Osteoblast (primary cell): ENCODE measurements at places on chromosomes 1 and 21. TPM values are rescaled to one million over a fixed set of nuclear protein-coding genes. Genes with fewer than 3 reads are reported as not detected.

GRCh38 chr21:17768840-17769446 is 50.2 kb downstream of the C21orf91 start:
- DNase-seq, result no peak

DNA sequence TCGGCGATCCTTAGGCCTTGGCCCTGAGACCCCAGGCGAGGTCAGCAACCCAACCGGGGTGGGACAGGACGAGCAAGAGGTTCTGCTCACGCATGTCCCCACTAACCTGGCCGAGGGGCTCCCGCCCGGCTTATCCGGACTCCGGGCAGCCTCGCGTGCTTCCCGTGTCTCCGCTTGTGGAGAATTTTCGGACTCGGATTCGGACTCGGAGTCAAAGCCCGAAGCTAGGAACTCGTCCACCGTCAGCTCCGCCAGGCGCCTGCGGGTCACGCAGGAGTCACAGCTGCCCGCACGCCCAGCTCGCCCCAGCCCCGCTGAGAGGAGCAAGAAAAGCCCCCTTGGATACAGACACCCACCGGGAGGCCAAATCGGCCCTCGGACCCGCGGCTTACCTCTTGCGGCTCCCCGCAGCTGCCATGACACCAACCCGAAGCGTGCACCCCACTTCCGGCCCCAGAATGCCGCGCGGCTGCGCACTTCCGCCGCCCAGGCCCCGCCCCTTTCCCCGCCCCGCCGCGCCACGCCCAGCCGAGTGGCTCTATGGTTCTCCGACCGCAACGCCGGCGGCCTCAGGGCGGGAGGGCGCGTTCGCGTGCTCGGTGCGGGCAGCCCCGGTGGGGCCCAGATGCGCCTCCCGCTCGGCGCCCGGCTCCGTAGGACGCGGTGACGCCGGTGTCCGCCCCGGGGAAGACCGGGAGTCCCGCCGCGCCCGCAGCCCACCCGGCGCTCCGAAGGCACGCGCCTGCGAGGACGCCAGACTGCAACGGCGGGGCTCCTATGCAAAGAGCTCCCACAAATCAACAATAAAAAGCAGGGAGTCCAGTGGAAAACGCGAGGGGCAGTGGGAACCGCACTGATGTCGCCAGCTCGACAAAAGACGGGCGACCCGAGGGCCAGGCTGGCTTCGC is at the start of gene NOC2L:
Gene NOC2L, minus strand, starts transcription at position 434 of the 908 bp plus-strand sequence. Its CDS starts 16 bp downstream, at position 418.
- DNase-seq, result peak; percentile 100

GRCh38 chr1:8661185-8662110 is 156.0 kb downstream of the RERE start:
- DNase-seq, result no peak

- peak; percentile 62 for DNase-seq
Measured at GRCh38 chr1:217089361-217090014, 366.3 kb upstream of the ESRRG start.

DNA sequence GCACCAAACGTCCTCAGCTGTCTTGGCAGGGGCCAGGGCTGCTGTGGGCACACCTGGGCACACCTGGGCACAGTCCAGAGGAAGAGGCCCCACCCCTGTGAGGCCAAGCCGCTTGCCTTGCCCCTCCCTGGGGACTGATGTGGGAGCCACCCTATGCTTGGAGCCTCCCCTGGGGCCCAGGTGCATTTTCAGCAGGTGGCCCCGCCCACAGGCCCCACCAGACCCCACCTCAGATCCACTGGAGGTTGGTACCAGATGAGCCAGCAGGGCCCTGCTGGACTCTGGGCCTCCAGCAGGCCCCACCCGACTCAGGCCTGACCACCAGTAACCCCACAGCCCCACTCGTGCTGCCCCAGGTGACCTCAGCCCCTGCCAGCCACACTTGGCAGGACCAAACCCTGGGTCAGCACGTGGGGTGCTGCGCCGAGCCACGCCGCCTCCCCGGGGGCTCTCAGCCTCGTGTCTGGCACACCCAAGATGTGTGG is 8.8 kb downstream of the SLC19A1 start:
- DNase-seq, result no peak

DNA sequence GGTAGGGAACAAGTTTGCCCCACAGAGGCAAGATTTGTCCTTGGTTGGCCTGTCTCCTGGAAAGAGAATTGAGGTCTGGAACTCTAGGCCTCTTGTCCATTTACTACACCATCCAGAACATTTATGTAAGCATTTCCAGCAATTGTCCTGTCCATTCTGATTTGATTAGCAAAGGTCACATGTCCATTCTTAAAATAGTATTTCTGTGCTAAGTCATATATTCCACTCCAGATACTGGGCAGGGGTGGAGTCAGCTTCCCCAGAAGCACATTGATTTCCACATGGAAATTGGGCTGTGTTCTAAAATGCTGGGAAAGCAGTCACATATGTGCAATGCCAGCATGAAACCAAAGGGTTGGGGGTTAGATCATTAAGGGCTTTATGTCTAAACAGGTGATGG is 21.5 kb upstream of the FMN2 start:
- DNase-seq, result peak; percentile 76

GRCh38 chr1:67969446-67969845 is 81.0 kb downstream of the DIRAS3 start:
- DNase-seq, result no peak

DNA sequence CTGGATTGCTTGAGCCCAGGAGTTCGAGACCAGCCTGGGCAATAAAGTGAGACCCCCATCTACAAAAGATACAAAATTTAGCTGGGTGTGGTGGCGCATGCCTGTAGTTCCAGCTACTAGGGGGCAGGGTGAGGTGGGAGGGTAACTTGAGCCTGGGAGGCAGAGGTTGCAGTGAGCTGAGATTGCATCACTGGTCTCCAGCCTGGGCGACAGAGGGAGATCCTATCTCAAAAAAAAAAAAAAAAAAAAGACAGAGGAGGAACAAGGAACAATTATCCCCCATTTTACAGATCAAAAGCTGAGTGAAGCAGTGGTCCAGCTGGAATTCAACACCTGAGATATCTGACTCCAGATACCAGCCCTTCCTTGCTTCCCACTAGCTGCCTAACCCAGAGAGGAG is 34.8 kb downstream of the L1TD1 start:
- DNase-seq, result no peak

GRCh38 chr1:109805486-109806165 is 41.9 kb upstream of the EPS8L3 start:
- DNase-seq, result no peak

DNA sequence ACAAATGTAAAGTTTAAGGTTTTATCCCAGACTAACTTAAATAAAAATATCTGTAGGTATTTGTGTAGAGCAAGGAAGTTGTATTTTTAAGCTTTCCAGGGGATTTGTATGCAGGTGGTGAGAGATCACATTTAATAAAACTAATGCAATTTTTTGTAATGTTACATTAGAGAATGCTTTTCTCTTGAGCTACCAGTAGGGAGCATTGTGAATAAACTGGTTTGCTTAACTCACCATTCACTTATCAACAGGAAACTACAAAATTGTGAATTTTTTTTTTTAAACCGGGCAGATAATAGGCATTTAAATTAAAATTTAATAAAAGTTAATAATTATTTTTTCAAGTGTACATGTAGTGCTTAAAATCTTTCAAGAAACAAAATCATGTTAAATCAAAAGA is 78.6 kb downstream of the IVNS1ABP start:
- no peak for DNase-seq

- DNase-seq, result no peak
Measured at GRCh38 chr1:111399792-111400610, 27.5 kb downstream of the OVGP1 start.

DNA sequence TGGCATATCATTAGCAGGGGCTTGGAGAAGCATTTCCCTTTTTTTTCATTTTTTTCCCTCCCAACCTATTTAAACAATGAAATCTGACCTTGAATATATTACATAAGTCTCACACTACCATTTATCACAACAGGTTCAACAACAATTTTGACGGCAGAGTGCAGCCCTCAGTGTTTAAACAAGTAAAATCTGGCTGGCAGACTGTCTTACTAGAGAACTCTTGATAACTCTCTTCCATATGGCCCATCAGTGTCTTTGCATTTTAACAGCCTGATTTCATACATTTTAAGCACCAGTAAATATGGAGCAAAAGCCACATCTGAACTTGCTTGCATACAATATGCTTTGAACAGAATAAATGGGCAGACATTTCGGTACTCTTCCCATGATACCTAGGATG is 213.0 kb downstream of the KCTD3 start:
- DNase-seq, result no peak

DNA sequence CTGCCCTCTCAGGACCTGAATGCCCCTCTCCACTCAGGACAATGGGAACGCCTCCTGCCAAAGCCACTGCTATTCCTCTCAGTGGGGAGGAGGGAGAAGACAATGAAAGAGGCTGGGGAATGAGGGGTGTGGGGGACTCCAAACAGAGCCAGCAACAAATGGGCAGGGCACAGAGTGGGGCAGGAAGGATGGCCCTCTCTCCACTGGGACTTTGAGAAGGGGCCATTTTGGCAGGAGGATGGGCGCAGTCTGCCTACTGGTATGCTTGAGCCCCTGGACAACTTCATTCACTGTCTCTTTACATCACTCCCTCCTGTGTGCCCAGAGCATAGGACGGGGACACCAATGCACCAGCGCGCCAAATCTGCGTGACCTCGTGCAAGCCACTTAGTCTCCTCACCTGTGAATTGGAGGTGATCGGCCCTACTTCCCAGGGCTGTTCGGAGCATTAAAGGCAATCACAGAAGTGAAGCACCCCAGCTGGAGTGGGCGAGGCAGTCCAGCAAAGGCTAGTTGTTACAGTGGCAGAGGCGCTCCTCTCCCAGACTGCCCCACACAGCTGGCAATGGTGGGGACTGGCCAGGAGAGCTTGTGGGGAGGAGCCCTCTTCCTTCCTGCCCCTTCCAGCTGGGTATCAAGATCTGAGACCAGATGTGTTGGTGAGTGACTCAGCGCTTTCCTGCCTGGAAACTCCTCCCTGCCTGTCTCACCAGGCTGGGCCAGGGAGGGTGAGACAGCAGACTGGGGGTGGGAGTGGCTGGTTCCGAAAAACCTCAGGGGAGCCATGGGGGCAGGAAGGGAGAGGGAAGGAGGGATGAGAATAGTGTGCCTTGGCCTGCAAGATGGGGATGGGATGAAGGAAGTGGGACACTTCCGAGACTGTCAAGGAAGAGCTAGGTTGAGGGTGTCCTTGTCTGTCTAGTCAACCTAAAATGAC is 22.4 kb upstream of the SYNC start:
- DNase-seq, result peak; percentile 98

DNA sequence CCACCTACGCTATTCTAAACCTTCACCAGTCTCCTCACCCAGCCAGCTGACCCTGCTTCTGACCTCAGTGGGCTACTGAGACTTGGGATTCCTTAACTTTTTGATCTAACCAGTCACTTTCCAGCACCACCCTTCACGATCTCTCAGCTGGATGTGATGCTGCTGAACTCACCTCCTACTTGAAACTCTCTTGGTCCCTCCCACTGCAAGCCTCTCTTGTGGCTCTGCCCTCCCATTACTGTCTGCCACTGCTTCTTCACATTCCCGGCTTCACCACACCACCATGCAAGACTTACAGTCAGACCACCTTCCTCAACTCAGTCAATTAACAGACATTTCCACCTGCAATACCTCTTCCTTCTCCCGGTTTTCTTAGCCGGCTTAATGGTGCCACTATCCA is 6.3 kb downstream of the TAF5L start:
- peak; percentile 39 for DNase-seq

GRCh38 chr1:226061068-226061840 is 1.3 kb upstream of the H3-3A start:
- no peak for DNase-seq

GRCh38 chr1:186440584-186440983 is 20.3 kb downstream of the PDC start:
- no peak for DNase-seq

GRCh38 chr1:192474080-192474683 is 101.4 kb upstream of the RGS1 start:
- DNase-seq, result no peak

- DNase-seq, result peak; percentile 35
Measured at GRCh38 chr1:174815036-174815435, 184.7 kb upstream of the CACYBP start.

DNA sequence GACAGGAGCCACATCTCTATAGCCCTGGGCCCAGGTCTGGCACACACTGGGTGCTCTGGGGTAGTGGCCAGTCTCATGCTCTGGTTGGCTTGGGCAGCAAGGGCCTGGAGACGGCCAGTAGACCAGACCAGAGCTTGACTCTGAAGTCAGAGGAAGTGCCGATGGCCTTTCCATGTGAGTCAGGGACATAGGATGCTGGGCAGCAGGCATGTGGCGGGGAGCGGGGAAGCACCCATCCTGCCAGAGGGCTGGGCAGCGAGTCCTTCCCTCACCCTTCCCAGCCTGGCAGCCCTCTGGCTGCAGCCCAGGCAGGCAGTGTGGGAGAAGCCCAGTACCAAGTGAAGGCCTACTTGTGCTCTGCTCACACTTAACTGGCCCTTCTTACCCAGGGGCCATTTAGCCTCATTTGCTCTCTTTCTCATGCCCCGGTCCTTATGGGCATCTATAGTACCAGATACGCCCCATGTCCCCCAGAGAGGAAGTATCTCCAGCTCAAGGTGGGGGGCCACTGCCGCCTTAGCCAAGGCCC is 3.3 kb downstream of the GPR153 start:
- DNase-seq, result peak; percentile 85

GRCh38 chr1:61844006-61844405 is 101.7 kb downstream of the PATJ start:
- DNase-seq, result no peak

DNA sequence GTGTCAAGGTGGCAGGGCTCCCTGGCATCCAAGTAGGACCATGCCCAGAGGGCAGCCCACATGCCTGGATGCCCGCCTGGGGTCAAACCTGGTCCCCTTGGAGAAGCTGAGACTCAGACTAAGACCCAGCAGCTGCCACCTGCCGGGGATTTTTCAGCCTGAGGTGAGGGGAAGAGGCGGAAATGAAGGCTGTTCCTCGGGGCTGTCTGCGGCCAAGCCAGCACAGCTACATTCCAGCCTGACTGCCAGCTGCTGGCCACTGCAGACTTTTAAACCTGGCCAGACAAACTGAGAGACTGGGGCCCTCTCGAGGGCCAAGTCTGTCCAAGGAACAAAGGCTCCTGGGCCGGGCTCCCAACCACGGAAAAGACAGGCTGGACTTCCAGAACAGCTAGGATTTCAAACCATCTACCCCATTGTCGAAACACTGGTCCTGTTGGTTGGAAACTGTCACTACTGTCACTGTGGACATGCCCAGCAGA is 21.9 kb upstream of the PLEKHG5 start:
- peak; percentile 77 for DNase-seq

- DNase-seq, result no peak
Measured at GRCh38 chr1:185080422-185080821, 35.1 kb downstream of the RNF2 start.

DNA sequence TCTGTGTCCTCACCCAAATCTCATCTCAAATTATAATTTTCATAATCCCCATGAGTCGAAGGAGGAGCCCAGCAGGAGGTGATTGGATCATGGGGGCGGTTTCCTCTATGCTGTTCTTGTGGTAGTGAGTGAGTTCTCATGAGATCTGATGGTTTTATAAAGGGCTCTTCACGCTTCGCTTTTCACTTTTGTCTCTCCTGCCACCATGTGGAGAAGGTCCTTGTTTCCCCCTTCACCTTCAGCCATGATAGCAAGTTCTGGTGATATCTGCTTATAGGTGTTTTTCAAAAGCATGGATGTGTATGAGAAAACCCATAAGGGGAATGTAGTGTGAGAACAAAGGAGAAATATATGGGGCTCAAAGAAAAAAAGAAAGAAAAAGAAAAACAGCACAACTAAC is 405.9 kb upstream of the RGS18 start:
- DNase-seq, result no peak

- no peak for DNase-seq
Measured at GRCh38 chr1:204530932-204531331, 14.7 kb downstream of the MDM4 start.

The MTOR gene
- 26.5 and 34.0 TPM in 2 replicates for total RNA-seq

The SELE gene
- total RNA-seq, result not detected in 2 replicates

The PTPN22 gene
- total RNA-seq, result 1.1 and 1.8 TPM in 2 replicates

The KRTAP21-2 gene
- not detected in 2 replicates for total RNA-seq
